Activated CD4-positive, CD25-positive, alpha-beta regulatory T cell (primary cell): ENCODE measurements at places on chromosomes 7 and 10.
A peak's percentile ranks its signal among the peaks of the same experiment; 100 is the strongest.

DNA sequence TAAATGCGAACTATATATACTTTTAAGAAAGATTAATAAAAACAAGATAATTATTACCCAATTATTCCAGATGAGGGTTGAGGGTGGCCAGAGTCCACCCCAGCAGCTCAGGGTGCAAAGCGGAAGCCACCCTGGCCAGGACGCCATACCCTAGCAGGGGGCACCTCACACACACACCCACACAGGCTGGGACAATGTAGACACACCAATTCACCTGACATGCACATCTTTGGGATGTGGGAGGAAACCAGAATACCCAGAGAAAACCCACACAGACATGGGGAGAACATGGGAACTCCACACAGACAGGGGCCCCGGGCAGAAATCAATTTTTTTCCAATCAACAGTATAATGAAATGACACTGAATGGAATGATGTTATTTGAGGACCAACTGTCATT, 86.0 kb downstream of the RTKN2 start:
- DNase-seq, result no peak

GRCh38 chr7:44112997-44113763, 9.0 kb downstream of the AEBP1 start:
- DNase-seq, result no peak

DNA sequence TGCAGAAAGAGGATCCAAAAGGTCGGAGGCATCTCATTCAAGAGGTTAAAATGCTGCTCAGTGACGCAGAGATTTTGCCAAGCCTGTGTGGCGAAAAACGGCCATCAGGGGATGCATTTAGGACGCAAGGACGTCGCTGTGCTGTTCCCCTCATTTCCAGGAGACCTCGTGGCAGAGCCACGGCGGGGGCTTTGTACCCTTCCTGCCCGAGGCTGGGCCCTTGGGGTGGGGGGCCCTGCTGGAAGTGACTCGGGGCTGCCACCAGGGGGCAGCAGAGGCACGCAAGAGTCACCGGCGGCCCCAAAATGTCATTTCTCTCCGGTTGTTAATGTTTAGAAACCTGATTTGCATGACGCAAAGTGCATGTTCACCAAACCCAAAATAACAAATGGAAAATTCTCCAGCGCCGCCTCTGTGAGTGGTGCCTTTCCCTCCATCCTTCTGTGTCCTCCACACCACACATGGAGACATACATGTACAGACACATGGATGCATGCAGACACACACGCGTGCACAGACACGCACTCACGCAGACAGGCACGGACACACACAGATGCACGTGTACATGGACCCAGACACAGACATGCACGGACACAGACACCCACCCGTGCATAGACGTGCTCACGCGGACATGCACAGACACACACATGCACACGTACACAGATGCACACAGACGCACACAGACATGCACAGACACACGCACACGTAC, 51.0 kb upstream of the NKX6-2 start:
- peak; percentile 13 for DNase-seq

- DNase-seq, result no peak
Observed at GRCh38 chr10:83367036-83367435, 772.3 kb upstream of the GHITM start.

DNA sequence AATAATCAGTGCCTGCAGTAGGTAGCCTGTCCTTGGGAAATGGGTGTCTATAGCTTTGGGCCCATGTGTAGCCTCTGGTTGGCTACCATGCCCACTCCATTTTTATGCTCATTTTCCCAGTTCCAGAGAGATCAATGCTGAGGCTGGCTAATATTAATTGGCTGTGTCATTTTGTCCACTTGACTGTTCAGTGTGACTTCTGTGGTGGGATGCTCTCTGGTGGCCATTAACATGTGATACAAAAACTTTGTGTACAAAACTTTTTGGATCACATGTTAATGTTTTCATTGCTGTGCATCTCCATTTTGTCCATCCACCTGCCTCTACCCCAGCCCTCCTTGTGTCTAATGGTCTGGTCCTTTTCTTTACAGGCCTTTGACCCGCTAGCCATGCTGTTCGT, 22.7 kb downstream of the VIM start:
- DNase-seq, result no peak

DNA sequence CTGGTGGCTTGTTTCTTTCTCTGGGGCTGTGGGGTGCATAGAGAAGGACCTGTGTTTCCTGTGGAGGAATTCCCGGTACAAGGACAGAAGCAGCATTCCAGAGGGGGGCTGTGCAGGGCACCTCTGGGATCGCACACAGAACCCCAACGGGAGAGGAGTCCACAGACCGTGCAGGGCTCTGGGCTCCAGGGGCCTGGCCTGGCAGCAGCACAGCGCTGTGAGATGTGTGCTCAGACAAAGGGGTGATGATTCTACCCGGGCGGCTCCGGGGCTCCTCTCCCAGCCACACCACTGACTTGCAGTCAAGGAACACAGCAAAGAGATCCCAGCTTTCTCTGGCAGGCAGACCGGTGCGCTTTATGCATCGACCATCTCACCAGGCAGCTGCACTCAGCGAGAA, 6.9 kb upstream of the SHH start:
- DNase-seq, result no peak

DNA sequence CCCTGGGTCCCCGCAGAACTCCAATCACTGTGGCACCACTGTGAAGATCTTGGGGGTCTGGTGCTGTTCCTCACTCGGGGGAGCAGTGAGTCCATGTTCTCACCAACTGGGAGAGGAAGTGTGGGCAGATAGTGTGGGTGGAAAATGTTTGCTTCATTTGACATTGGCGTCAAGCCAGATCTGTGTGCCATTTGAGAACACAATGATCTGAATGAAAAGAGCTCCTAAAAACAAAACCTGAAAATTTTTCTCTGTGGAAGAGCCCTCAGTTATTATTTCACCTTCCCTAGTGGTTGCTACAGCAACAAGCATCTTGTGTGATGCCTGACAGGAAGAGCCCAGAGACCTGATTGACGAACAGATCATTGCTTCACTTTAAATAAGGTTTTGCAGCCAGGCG, 125.6 kb downstream of the VIPR2 start:
- DNase-seq, result no peak

DNA sequence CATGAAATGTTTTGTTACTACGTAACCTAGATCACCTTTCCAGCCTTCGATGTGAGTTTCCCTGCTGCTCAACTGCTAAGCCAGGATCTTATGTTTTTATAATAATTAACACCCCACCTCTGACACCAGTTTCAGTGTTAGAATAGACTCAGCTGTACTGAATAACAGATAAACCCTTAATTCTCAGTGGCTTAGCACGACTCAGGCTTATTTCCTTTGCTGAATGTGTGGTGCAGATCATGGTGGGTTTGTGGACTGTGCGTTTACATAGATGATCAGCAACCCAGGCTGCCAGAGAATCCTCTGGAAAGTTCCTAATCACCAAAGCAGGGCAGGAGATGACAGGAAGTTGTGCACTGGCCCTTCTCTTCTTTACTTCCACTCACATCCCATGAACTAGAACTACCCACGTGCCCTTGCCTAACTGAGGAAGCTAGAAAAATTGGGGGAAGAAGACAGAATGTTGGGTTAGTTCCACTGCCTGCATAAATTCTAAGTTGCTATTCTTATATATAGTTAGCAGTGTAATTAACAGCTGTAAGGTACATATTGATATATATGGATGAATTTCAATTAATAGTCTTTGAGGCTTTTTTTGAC, 111.8 kb downstream of the MAPK8 start:
- DNase-seq, result no peak

DNA sequence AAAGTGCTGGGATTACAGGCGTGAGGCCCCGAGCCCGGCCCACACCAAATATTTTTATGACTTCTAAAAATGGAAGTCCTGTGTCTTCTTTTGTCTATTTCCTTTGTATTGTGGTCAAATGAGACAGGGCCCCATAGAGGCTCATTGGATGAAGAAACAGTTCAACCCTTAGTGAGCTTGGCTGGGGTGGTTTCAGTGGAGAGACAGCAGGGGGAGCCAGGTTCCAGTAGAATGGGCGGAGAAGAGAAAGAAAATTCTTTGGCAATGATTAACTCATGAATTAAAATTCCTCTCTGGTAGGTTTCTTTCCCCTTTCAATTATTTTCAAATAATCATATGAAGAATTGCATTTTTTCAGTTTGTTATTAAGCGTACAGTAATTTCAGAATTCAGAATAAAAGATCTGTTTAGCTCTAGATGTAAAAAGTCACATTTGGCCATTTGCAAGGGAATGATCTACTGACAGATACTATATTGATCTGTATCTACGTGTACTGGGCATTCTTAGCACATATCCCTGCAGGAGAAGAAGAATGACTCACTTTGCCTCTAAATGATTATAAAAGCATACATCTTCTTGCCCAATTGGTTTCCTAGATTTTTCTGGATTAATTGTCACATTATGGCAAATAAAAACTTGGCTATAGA, 43.2 kb downstream of the PNLIPRP3 start:
- no peak for DNase-seq

DNA sequence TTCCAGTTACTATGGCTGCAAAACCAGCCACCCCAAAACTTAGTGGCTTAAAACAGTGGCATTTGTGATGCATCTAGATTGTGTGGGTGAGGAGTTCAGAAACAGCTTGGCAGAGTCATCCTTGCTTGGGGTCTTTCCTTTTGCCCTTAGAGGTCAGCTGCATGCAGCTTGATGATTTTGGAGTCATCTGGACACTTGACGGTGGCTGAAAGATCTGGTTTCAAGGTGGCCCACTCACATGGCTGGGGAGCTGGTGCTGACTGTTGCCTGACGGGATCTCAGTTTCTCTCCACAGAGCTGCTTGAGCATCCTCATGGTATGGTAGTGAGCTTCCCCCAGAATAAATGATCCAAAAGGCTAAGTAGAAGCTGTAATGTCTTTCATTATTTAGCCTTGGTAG, 191.3 kb upstream of the GALNT17 start:
- DNase-seq, result no peak

DNA sequence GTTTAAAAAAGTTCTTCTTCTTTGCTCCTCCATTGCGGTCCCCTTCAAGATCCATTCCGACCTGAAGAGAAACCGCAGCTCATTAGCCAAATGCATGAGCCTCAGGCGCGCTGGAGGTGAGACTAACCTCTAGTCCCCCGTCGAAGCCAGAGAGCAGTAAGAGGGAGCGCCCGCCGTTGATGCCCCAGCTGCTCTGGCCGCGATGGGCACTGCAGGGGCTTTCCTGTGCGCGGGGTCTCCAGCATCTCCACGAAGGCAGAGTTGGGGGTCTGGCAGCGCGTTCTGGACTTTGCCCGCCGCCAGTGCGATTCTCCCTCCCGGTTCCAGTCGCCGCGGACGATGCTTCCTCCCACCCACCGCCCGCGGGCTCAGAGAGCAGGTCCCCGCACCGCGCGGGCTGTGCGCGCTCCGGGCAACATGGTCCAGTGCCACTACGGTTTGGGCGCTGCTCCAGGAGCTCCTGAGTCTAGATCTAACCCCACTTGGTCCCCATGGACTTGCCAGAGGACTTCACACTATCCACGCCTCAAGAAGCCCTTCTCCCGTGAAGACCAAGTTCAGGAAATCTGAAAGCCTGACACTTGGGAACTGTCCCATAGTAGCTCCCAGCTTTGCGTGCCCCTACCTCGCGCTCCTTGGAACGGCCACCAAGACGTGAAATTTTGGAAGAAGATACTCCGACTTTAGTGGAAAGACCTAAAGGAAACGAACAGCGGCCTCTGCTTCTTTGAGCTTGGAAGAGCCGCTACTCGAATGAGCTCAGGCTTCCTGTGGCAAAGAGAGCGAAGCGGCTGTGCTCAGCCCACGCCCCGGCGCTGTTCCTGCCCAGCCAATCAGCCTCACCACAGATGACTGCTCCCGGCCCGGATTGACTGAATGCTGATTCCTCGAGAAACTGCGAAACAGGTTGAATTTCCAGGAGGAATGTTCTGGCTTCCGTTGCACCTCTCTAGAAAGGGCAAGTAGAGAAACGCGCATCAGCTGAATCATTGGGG, at the start of gene ABCB1:
ABCB1 (minus strand) TSS at position 755 of the 995 bp plus-strand sequence; CDS start at position 55, 700 bp downstream.
- no peak for DNase-seq

- DNase-seq, result no peak
Observed at GRCh38 chr10:51716981-51717380, 17.6 kb upstream of the CSTF2T start.

GRCh38 chr7:11689096-11689495, 142.9 kb downstream of the THSD7A start:
- DNase-seq, result no peak

GRCh38 chr7:22083704-22084240, 138.1 kb upstream of the CDCA7L start:
- no peak for DNase-seq

- DNase-seq, result no peak
Observed at GRCh38 chr7:47601881-47602249, 20.0 kb upstream of the TNS3 start.

DNA sequence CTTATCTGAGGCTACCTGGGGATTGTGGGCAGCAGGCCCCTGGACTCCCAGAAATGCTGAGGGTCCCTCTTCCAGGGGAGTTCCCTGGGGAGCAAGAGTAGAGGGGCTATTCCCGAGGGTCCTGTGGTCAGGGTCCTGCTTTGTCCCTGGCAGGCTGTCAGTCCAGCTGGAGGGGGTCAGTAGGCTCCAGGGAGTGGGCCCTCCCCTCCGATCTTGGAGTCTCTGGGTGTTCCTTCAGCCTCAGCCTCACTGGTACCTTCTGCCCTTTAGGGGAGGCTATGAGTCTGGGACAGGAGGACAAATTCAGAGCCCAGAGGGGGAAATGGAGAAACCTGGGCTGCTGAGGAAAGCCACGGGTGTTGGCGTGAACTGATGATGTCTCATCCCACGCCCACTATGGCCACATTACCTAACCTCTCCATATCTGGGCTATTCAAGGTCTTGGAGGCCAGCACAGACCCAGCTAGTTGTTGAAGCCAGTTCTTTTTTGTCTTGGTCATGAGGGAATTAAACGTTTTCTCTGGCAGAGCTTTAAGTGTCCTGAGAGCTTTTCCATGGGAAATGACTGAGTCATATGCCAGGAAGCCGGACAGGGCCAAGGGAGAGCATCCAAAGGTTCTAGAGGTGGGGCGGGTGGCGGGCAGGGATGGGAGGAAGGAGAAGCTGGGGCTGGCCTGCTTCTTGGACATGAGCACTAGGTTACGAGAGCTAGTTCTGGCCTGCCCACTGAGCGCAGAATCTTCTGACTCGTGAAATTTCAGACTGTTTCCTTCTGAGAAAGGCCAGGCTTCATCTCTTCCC, 6.2 kb downstream of the CALHM2 start:
- no peak for DNase-seq

DNA sequence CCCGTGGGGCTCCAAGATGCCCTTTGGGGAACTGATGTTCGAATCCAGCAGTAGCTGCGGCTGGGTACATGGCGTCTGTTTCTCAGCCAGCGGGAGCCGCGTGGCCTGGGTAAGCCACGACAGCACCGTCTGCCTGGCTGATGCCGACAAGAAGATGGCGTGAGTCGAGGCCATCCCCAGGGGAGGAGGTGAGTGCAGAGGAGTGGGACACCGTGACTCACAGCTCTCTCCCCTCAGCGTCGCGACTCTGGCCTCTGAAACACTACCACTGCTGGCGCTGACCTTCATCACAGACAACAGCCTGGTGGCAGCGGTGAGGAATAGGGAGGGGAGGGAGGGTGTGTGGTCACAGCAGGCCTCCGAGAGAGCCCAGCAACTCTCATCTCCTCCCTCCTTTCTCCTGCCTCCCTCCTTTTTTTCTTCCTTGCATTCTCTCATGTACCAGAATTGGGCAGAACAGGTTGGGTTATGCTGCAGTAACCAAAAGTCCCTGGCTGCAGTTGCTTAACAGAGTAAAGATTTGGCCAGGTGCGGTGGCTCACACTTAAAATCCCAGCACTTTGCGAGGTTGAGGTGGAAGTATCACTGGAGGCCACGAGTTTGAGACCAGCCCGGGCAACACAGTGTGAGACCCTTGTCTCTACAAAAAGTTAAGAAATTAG, 16.5 kb downstream of the ARPC1B start:
- no peak for DNase-seq
